ENCODE measurements at places on chromosomes 7 and 10. TPM values are rescaled to one million over a fixed set of nuclear protein-coding genes. Genes with fewer than 3 reads are reported as not detected.

DNA sequence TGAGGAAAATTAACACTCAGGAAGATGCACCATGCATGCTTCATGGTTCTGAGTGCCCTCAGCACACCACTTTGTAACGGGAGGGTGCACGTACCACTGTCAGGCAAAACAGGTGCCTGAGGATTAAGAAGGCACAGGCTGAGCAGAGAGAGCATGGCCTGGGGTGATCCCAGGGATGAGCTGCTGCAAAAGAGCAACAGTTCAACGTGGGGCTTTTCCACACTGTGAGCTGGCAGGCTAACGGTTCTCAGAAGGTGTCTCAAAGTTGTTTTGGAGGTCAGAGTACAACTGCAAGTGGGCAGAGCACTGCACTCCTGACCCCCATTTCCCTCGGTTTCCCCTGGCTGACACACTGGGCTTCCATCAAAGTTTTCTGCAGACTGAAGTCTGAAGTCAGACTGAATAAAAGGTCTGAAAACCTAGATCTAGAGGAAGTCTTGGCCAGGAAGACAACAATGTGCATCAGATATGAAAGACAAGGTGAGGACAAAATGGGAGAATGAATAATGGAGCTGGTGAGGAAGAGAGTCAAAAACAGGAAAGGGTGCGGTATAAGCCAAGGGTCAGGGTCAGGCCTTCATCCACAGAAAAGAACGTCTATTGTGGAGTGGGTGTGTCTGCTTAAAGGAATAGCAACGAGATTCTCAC lies 20.5 kb downstream of the ZNF438 start:
- DNase-seq = no peak

DNA sequence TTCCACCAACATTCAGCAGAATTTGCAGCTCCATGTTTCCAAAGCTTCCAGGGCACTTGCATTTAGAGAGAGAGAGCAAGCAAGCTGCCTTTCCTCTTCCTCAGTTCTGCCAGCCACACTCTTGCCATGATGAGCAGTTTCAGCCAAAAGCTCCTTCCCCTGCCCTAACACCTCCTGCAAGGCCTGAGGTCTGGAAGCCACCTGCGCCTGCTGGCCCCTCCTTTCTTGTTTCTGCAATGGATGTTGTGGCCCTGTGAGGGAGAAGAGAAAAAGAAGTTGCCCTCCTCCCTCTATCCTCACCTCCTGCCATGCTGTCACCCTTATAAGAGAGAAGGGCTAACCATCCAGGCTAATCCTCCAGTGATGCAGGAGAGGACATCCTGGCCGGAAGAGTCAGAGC lies 48.7 kb downstream of the IKZF1 start:
- DNase-seq = no peak

GRCh38 chr10:122143238-122143841 lies 127.8 kb upstream of the BTBD16 start:
- no peak for DNase-seq

DNA sequence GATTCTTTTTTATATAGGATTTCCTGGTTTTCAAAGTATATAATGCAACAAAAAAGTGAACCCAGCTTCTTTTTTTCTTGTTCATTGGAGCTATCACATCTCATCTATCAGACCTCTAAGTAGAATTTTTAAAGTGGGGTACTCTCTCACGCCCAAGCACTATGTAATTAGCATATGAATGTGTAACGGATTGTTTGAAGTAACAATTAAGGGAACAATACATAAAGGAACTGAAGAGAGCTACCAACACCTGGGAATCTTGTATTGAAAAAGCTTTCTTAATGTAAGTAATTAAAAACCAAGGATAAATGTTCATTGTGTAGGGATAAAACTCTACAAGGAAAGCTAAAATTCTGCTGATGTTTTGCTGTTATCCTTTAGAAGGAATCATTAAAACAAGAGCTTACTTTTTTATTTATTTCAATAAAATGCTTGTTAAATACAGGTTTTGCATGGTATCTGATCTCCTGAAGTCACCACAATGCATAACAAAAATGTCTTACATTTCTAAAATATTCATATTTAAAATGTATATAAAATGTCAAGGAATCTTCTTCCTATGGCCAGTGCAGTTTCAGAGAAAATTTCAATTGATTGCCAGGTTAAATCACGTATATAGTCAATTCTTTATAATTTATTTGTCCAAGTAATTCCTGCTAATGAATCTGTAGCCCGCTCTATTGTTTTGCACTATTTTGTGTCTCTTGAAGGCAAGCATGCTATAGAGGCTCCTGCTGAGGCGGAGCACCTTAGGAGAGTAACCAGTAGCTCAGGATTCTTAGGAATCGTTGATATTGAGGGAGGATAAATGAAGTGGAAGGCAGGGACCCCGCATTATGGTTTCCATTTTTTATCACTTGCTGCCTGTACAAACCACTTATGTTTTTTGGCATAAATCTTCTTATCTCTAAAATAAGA lies 51.6 kb downstream of the PTPRZ1 start:
- DNase-seq = no peak

GRCh38 chr7:18936265-18936664 lies 181.2 kb downstream of the TWIST1 start:
- no peak for DNase-seq

DNA sequence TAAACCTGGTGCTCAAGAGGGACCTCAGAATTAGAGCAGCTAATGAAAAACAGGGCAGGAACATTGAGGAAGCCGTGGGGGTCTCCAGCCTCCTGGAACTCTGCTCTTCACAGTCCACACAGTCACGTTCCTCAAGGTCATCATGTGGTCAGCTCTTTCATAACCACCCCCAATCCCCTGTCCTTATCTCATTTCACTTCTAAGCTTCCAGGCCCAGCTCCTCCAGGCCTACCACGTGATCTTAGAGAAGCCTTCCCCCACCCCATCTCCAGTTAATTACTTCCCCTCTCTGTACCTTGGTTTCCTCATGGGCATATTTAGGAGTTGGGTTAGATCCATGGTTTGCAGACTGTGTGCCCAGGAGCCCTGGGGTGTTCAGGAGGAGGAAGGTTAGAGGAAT lies 106.4 kb upstream of the TCF7L2 start:
- DNase-seq = no peak

DNA sequence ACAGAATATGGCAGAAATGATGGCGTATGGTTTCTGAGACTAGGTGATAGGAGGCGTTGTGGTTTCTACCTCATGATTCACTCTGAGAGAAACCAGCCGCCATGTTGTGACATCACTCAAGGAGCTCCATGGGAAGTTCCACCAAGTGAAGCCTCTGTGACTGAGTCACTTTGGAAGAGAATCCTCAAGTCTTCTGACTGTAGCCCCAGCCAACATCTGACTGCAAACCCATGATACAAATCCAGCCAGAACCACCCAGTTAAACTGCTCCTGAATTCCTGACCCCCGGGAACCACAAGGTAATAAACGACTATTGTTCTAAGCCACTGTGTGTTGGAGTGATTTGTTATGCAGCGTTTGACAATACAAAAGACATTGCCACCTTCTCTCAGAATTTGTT lies 91.1 kb upstream of the CARD11 start:
- DNase-seq = no peak

CCT6A gene
- 412 TPM for total RNA-seq

FGL2 gene
- not detected for total RNA-seq
